ENCODE measurements at places on chromosomes 1 and 21. TPM values are rescaled to one million over a fixed set of nuclear protein-coding genes. Genes with fewer than 3 reads are reported as not detected.

The FAAH gene
- polyA plus RNA-seq, result 8.6 TPM

The SLC30A10 gene
- polyA plus RNA-seq, result 2.8 TPM

The ANKRD13C gene
- 28.1 TPM for polyA plus RNA-seq

The PDE9A gene
- 73.8 TPM for polyA plus RNA-seq

The NTRK1 gene
- not detected for polyA plus RNA-seq

The KIF21B gene
- polyA plus RNA-seq, result 1.4 TPM

The TMEM61 gene
- polyA plus RNA-seq, result not detected

The HAO2 gene
- polyA plus RNA-seq, result not detected

The GLMN gene
- 47.1 TPM for polyA plus RNA-seq

The C1orf210 gene
- not detected for polyA plus RNA-seq

The LCE1C gene
- polyA plus RNA-seq, result not detected

The PUSL1 gene
- polyA plus RNA-seq, result 2.6 TPM

The NBPF8 gene
- 0.66 TPM for polyA plus RNA-seq

The GUCA2A gene
- not detected for polyA plus RNA-seq

The NBPF4 gene
- polyA plus RNA-seq, result not detected

The KHDRBS1 gene
- polyA plus RNA-seq, result 33.2 TPM

The LENEP gene
- not detected for polyA plus RNA-seq

The ZSWIM5 gene
- polyA plus RNA-seq, result 1.1 TPM

The MYOM3 gene
- polyA plus RNA-seq, result not detected

The MFN2 gene
- polyA plus RNA-seq, result 16.8 TPM

The TPTE gene
- not detected for polyA plus RNA-seq

The AIRE gene
- not detected for polyA plus RNA-seq

The MAP7D1 gene
- 33.0 TPM for polyA plus RNA-seq

The HSPB7 gene
- not detected for polyA plus RNA-seq
